ENCODE measurements at places on chromosomes 2 and 18.

- DNase-seq = no peak
These were observed 1.1 kb downstream of the MAP2 start for GRCh38 chr2:209424781-209425470.

DNA sequence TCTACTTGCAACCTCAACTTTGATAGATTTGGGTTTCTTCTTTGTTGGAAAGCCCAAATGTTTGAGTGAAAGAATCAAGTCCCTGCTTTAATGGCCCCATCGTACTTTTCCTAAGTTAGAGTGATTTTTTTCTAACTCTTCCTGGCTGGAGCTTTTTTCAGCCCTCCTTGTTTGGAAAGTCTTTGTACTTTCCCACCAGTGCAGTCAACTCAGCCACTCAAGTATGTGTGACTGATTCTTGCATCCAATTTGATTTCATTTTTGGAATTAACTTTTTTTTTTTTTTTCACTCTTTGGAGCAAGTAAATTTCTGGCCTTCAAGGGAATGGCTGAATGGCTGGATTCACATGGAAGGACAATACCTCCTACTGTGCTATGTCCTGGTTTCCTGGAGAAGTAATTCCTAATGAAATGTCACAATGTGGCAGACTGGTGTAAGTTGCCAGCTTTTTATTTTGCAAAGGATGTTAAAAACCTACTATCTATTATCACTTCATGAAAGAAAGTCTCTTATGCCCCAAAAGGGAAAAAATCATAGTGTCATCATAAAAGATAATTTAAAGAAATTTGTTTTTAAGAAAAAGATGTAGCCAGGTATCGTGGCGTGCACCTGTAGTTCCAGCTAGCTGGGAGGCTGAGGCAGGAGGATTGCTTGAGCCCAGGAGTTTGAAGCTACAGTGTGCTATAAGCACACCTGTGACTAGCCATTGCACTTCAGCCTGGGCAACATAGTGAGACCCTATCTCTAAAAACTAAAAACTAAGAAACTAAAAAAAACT, 76.0 kb upstream of the ZFP36L2 start:
- DNase-seq = no peak

DNA sequence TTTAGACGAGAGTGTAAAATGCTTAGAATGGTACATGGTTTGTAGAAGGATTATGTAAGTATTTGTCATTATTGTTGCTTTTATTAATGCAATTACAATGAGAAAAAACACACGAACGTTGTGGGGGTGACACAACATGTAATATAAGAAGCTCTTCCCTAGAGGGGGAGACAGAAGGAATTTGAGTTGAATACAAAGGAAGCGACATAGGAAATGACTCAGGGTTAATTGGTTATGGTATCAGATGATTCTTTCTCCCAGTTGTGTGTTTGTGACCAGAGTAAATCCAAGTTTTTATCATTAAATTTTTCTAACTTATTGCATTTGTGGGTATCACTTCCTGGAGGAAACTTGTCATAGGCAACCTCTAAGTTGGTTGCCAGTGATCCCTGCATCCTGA, 625.6 kb upstream of the CDH2 start:
- no peak for DNase-seq

- DNase-seq = no peak
These were observed 129.2 kb upstream of the CYP26B1 start for GRCh38 chr2:72276876-72277275.

DNA sequence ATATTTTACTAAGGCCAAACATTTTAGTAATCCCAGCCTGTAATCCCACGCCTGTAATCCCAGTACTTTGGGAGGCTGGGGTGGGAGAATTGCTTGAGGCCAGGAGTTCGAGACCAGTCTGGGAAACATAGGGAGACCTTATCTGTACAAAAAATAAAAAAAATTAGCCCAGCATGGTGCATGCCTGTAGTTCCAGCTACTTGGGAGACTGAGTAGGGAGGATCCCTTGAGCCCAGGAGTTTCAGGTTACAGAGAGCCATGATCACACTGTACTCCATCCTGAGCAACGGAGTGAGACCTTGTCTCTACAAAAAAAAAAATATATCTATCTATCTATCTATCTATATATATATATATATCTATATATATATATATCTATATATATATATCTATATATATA, 19.1 kb downstream of the KLHL23 start:
- DNase-seq = no peak

DNA sequence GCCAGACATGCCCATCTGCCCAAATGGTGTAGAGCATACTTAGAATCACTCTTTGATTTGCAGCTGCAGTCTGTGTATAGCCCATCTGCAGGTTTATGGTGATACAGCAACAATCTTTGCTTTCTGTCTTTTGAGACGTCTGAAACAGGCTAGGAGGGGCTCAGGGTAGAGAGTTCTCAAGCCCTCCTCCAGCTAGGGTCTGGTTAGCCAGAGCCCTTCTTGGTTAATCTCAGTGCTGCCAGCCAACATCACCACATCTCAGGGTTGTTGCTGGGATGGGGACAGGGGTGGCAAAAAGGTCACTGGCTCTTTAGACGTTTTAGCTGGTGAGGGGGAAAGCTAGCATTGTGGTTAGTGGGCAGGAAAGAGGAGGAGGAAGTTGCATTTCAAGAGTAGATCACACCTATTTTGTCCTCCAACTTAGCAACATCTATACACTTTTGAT, 136.6 kb upstream of the ACAA2 start:
- no peak for DNase-seq

DNA sequence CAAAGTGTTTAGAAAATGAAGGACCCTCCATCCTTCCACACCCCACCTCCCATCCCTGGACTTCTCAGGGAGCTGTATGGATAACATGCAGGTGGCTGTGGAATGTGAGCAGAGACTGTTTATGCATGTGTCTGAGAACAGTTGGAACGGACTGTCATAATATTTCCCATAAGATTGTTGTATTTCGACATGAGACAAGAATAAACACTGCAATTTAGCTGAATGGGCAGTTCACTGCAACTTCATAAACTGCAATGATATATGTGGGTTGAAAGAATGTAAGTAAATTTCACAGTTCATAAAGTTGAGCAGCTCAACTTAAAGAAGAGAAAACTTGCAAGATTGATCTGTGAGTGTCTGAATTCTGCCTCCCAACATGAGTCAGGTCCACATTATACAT, 74.6 kb downstream of the MEP1B start:
- no peak for DNase-seq

GRCh38 chr18:55034742-55035141, 75.5 kb upstream of the CCDC68 start:
- DNase-seq = no peak

DNA sequence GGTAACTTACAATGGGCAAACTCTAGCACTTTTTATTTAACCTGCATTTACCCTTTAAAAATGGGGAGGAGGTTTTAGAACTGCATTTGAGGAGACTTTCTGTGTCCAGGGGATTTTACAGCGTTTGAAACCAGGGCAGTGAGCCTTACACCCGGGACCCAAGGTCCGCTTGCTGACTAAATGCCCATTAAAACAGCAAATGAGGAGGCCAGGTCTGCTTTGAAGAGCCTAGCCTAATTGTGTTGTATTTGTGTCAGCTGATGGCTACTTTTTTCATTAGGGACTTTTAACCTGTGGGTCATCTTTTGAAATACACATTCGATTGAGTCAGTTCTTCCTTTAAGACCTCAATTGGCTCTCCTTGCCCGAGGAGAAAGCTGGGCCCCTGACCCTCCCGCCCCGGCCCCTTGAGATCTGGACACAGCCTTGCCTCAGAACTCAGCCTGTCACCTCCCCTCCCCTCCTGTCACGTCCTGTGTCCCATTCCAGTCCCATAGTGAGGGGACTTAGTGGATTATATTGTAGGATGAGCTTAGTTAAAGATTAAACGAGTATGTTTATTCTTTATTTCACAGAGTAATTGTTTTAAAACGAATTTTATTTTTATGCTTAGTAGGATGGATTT, 69.0 kb downstream of the KLHL29 start:
- DNase-seq = no peak

- DNase-seq = no peak
These were observed 49.8 kb downstream of the PMS1 start for GRCh38 chr2:189834059-189834458.

GRCh38 chr18:49693717-49694005, 119.7 kb downstream of the ACAA2 start:
- no peak for DNase-seq

GRCh38 chr18:11995445-11996189, 14.3 kb downstream of the IMPA2 start:
- DNase-seq = no peak

DNA sequence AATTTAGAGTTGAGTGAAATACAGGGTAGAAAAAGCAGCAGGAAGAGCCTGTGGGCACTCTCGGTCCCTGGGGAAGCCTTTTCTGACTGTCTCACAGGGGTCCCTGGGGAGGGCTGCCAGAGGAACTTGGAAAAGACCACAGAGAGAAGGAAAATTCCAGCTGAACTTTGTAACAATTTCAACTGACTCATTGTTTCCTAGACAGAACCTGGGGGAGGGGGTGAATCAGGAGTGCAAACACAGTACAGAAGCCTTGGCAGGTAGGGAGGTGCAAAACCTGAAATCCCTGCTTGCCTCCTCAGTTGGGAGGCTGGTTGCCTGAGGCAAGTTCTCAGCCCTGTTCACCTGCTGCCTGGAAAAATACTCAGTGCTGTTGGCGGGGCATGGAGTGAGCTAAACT, 106.8 kb downstream of the GRB14 start:
- no peak for DNase-seq

DNA sequence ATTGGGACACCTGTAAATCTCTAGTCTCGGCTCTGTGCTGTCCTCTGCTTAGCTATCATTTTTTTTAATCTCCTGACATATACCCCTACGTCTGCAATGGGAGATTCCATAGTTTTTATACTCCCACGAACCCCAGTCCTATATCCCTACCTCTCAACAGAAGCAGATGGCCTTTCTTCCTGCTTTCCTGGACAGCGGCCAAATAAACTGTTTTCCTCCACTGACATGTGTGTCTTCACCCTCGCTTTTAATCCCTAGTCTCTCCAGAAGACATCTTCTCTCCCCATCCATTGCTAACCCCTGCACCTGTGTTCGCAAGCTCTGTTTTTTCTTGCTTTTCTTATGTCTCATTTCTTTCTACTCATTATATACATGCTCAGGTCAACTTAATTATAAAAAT, 395.4 kb downstream of the EPHA4 start:
- DNase-seq = no peak

All from NCI-H1930 (cell line).